Thyroid gland (tissue), 4 donors: ENCODE measurements at places on chromosomes 3 and 15.

- no peak for DNase-seq
Observed at GRCh38 chr3:127351321-127351720, 63.5 kb upstream of the PRR20G start.

DNA sequence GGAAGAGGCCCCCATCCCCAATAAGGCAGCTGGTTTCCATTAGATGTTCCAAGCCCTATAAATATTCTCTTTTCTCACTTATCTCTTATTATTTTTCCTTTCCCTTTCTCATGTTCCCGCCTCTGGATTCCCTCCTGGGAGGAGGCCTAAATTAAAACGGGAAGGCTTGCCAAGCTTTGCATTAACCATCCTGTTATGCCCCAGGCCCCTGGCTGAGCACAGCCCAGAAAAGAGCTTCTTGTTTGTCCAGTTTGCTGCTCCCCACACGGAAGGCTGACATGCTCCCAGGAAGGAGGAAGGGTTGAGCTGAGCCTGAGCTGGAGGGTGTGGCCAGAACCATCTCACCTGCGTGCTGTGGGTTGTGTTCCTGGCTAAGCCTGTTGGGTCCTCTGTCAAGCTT, 63.1 kb upstream of the BOC start:
- DNase-seq: peak; percentile 18

- DNase-seq: peak; percentile 47
Observed at GRCh38 chr15:31434588-31435260, 108.1 kb downstream of the KLF13 start.

- no peak for DNase-seq
Observed at GRCh38 chr3:188207941-188208515, 54.1 kb downstream of the LPP start.

DNA sequence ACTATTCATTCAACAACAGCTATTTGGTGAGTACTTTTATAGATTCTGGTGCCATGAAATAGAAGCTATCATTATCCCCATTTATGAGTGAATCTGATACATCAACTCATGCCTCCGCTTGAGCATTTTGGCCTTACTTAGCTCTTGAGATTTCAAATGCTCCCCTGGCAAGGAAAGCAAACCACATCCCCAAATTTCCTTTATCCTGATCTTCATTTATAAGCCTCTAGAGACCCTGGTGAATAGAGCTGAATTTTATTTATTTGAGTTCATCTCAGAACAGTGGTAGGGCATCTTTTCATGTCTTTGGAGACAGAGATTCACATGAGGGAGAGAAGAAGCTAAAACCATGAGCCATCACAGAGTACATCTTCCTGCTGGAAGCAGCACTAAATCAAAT, 317.2 kb downstream of the SLC9A9 start:
- DNase-seq: no peak

- DNase-seq: peak; percentile 4
Observed at GRCh38 chr3:190121383-190121782, 686 bp upstream of the P3H2 start.

DNA sequence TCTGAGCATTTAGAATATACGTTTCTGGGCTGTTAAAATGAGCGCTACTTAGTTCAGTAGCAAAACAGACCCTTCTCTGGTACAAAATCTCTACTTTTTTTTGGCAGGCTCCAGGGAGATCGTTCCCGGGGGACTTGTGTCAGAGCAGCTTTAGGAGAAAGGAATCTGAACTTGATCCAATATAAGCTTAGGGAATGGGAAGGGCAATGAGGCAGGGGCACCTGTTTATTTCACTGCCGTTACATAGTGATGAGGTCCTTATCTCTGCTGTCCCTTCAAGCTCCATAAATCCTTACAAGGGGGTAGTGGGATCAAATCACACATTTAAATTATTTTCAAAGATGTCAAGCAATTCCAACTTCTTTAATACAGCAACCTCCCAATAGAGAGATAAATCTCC, 128.7 kb upstream of the BNIP2 start:
- no peak for DNase-seq

DNA sequence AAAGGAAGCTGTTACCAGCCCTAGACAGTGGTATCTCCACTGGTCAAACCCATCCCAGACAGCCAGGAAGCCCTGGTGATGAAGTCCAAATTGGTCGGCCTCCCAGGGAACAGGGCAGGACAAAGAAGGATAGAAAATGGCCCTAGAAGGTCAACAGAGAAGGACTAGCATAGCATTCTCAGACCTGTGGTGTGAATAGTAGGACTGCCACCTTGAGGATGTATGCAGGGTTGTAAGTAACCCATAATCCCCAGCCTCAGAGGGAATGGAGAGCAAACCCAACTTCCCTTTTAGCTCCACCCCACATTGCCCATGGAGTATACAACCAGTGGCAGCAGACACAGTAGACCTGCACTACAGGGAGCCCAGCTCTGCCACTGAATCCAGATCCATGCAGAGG, 68.6 kb upstream of the EIF1B start:
- DNase-seq: no peak

DNA sequence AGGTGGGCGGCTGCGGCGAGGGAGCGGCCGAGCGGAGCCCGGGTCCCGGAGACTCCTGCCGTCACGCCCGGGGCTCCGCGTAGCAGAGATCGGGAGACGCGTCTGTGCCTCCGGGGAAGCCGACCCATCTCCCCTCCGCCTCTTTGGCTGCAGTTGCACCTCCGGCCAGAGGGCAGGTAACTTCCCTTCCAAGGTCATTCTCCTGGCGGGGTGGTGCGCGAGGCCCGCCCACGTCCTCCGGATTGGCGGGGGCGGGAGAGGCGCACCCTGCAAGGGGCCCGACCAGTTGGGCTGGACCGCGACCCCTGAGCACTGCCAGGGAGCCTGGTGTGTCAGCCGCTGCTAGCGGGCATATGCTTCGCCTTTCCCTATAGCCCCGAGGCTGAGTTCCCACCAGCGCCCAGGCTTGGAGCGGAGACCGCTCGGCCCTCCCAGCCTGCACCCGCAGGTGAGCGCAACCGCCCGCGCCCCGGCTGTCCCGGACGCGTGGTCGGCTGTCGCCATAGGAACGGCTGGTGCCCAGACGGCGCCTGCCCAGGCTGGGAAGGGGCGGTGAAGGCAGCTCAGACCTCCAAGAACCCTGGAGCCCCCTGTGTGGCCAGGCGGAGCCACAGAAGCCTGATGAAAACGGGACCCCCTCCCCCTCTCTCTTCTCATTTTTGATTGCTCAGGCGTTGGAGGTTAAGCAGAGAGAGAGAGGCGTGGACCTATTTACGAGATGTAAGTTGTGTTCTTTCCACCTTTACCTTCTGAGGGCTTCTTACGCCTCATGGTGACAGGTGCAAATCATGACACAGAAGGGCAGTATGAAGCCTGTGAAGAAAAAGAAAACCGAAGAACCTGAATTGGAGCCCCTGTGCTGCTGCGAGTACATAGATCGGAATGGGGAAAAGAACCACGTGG, 453 bp downstream of the ZDHHC23 start:
- peak; percentile 62 for DNase-seq

- peak; percentile 22 for DNase-seq
Observed at GRCh38 chr3:139491027-139491700, 14.8 kb upstream of the RBP2 start.

DNA sequence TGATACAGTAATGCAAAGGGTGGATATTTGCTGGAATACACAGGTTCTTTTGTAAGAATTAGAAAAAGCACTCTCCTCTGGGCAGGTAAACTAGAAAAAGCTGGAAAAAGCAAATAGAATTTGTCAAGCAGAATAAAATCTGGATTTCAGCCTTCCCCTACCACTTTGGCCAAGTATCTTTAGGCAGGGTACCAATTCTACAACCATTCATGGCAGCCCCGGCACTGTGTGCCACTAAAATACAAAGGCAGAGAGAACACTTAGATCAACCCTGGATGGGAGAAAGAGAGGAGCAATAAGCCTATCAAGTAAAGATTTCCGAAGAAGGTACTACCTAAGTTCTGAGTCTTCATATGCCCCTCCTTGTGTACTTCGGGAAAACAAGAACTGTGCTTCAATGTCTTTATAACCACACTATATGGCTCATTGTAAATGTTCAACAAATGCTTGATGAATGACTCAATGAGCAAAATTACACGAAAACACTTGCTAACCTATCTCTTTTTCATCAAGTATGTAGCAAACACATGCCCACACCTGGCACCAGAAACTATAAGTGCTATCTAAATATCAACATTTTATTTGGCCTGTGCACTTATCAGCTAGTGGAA, 20.8 kb downstream of the STAG1 start:
- no peak for DNase-seq

DNA sequence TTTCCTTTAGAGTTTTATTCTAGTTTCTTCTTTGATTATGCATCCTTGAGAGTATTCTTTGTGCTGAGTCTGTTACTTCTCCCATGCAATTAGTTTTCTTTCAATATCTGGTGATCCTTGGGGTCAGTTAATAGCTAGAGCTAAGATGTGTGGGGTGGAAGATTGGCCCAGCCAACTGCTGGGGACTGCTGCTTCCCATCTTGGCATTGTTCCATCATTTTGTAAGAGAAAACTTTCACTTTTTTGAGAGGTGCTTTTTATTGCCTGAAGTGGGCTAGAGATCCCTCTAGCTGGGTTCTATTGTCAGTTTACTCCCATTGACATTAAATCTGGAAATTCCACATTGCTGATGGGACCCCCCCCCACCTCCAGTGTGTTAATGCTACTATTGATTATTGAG, 15.4 kb downstream of the BCL2L10 start:
- DNase-seq: no peak

- DNase-seq: no peak
Observed at GRCh38 chr3:86782286-86782685, 208.7 kb downstream of the VGLL3 start.

DNA sequence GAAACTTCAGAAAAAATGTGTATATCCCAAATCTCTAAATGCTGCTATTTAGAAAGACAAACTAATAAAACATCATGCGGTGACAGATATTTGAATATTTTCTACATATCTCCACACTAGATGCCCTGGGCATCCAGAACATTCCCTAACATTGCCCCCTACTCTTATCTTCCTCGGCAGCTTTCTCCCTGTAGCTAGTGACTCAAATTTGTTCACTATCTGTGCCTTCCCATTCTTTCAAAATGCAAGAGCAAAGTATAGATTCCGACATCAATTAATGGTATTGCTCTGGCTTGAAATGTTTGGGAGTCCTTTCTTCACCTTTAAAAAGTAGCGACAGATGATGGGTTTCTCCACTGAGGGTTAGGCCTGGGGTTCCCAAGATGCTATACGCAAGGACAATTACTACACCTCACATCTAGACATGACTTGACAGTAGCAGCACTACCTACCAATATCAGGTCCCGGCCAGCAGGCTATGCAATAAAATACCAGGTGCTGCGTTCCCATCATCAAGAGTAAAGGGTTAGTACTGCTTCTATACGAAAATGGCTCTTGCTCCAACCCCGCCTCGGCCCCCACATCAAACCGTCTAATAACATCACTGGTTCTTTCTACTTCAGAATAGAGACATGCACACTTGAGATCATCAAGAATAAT, 631 bp downstream of the UBR1 start:
- DNase-seq: peak; percentile 12

GRCh38 chr3:43178891-43179366, 73.0 kb upstream of the POMGNT2 start:
- no peak for DNase-seq

DNA sequence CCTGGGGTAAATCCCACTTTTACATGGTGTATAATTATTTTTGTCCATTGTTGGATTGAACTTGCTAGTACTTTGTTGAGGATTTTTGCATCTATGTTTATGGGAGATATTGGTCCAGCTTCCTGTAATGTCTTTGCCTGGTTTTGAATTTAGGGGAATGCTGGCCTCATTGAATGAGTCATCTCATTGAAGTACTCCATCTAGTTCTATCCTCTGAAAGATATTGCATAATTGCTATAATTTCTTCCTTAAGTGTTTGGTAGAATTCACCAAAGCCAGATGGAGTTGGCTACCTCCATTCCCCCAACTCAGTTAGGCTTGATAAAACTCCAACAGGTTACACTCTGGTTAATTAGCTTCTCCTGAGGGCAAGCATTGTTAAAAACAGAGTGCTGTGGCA, 237.4 kb upstream of the TGFBR2 start:
- DNase-seq: no peak

GRCh38 chr3:52290596-52291507, 3.2 kb downstream of the GLYCTK start:
- no peak for DNase-seq

GRCh38 chr3:195147649-195148080, 123.3 kb downstream of the XXYLT1 start:
- peak; percentile 25 for DNase-seq

GRCh38 chr3:54343495-54343894, 221.1 kb downstream of the CACNA2D3 start:
- DNase-seq: no peak

- no peak for DNase-seq
Observed at GRCh38 chr3:33834096-33834453, 35.6 kb downstream of the PDCD6IP start.

DNA sequence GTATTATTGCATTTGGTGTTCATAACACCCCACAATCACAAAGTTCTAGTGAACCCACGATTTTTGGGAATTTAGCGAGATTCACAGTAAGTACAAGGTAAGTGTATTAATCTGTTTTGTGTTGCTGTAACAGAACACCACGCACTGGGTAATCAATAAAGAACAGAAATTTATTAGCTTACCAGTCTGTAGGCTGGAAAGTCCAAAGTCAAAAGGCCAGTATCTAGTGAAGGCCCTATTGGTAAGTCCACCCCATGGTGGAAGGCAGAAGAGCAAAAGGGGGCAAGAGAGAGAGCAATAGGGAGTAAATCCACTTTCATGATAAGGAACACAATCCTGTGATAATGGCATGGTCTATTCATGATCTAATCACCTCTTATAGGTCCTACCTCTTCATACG, 190.3 kb upstream of the KCNMB2 start:
- DNase-seq: no peak

DNA sequence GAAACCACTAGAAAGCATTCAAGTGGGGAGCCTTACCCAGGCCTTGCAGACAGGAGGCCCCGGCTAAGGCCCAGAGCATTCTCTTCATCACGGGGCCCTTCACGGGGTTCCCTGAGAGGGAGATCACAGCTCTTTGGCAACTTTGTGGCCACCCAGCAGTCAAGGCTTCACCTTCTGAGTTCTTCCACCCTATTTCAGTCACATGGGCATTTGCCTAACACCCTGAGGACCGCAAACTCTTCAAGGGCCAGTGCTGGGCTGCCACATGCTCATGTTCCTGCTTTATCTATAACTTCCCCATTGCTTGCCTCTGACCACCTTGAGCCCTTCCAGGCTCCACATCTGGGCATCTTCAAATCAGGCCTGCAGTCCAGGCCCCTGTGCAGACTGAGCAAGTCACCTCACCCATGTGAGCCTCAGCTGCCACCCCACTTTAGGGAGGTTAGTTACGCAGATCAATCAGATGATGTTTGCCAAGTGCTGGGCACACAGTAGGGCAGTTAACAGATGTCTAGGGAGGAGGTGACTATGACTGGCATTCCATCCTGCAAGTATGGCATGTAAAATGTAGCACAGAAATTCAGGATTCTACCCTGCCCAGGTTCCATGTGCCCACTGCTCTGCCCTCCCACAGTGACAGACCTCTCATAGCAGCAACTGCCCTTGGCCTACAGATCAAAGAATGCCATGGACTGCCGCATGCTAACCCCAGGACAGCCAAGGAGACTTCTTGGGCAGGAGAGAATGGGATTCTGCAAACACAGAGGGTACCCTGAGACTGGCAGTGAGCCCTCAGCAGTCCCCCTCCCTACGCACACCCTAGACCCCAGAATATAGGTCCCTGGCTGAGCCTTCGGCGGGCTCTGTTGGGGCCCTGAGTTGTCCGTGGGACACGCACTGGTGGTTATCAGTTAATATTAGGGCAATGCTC, 37.6 kb upstream of the ZNF710 start:
- DNase-seq: no peak

GRCh38 chr15:81536356-81536755, 162.3 kb upstream of the TMC3 start:
- DNase-seq: no peak
